Activated CD4-positive, CD25-positive, alpha-beta regulatory T cell treated with anti-CD3 and anti-CD28 coated beads, Interleukin-2, amount 50 U/mL, for 16 hours (primary cell): ENCODE measurements at places on chromosomes 5 and 9.

DNA sequence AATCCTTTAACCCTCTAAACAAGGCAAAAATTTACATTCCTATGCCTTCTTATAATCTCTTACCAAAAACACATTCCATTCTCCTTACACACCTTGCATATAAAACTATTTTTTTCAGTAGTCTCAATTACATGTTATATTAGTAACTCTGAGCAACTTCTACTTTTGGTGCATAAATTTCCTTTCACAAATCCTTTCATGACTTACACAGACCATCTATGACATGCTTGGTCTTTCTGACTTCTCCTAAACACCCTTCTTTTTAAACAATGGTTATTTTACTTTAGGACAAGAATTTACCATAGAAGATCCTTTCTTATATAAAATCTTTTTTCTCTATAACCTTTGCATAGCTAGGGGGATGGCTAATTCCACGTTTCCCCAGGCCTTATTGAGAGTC is 208.0 kb upstream of the ARRDC3 start:
- DNase-seq = no peak

DNA sequence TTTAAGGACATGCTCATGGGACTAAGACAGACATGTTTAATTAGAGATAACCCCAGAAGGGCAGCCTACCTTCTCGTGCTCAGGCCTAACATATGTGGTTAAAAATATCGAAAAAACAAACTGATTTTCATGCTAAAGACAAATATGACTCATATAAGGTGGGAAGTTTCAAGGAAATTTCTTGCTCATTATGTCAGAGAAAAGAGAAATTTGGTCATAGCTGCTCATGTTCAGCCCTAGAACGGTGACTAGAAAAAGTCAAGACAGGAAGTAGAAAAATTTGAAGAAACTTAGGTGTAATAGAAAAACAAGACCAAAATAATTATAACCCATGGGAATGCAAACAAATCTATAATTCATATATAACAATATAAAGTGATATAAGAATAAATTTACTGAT is 120.6 kb downstream of the PRDM9 start:
- no peak for DNase-seq

GRCh38 chr9:27683181-27683580 is 109.9 kb upstream of the C9orf72 start:
- DNase-seq = no peak

DNA sequence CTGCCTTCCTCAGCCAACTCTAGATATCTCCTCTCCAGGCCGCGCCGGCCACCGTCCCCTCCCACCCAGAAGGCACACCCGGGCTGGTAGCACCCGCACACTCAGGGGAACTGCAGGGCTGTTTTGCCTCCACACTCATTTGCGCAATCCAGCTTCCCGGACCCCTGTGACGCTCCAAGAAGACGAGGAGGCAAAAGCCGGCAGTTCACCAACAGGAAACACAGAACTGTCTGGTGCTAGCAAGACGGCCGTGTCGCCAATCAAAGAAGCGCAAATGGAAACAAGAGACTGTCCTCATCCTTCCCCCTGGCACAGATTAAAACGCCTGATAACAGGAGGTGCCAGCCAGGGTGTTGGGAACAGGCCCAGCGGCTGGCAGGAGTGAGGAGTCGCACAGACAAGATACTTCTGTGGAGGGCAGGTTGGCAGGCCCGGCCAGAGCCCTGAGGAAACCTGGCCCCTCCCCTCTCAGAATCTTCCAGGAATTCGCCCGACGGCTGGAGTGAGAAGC is 7.8 kb downstream of the AGPAT2 start:
- no peak for DNase-seq

DNA sequence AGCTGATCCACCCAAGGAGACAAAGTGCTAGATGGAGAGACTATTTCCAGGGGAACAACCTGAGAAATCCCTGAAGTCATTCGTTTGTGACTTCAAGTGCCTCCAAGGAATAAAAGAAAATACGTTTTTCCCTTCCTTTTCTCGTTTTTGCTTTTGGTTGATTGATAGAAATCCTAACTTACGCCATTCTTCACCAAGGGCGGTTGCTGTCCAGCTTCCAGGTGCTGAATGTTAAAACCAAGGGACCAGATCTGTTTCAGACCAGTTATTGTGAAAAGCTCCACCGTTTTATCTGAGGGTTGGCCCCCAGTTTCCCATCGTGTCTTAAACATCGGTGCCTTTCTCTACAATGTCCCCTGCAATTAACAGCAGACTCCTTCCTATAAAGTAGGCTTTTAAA is 600.7 kb upstream of the SGCD start:
- DNase-seq = no peak

GRCh38 chr9:115353681-115354080 is 235.7 kb upstream of the TNC start:
- DNase-seq = no peak

GRCh38 chr5:180380856-180381255 is 27.7 kb upstream of the GFPT2 start:
- DNase-seq = no peak

DNA sequence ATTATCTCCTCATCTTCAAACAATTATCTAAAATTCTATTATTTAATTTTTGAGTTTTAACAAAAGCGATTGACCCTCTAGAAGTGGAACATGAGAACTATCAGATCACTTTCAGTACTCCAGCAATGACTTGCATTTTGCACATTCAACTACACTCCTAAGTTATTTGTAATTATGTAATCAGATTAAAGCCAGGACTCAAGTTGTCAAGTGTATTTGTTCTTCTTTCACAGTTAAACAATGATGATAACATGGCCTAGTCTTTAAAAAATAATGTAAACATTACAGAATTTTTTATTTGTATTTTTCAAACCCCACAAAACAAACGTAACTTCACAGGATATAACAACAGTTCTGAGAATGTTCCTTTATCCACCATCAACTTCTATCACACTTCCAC is 2148.9 kb upstream of the ACO1 start:
- DNase-seq = no peak

GRCh38 chr9:101360647-101361046 is 24.2 kb downstream of the BAAT start:
- DNase-seq = no peak

- no peak for DNase-seq
These were observed 161.4 kb downstream of the SLIT3 start for GRCh38 chr5:169139480-169140050.

DNA sequence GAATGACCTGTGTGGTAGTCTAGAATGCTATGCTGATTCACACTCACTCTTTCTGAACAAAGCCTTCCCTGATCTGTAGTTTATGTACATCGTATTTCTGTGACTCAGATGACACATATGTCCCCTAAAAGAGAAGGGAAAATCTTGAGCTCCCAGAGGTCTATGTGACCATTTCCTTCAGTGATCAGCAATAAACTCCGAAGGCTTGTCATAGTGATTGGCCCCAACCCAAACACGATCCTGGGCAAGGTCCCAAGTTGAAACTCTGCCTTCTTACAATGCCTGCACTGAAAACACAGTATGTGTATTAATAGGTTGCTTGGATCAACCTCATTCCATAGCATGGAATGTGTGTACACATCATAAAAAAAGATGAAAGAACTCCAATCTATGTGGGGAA is 685.8 kb downstream of the MAT2B start:
- DNase-seq = no peak

DNA sequence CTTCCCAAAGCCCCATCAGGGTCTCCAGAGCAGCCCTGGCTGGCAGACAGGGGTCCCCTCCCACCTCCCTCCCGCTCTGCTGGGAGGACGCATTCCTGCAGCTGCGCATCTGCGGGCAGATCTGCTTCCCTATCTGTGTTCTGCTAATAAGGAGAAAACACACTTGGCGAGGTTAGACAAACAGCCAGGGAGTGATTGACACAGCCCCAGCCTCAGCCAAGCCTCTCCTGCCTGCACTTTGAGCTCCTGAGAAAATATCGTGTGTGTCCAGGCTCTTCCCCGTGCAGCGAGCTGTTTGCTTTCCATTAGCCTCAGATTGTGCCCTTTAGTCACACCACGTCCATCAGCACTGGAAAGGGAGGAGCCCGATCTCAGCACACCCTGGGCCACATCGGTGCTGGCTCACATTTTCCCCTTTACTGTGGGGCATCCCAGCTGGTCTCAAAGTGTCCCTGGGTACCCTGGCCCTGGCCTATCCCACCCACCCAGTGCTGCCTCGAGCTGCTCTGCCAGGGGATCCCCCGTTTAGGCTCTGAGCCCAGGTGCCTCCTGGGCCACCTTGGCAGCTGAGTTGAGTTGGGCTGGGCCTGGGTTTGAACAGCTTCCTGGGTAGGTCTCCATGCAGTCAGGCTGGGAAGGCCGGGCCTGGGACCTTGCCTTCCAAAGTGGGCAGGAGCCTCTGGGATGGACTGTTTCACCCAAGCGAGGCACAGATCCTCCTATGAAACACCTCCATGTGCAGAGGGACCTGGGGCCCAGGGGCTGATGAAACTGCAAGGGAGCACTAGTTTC is 61.1 kb downstream of the BARX1 start:
- DNase-seq = no peak

GRCh38 chr5:175668006-175668405 is 10.1 kb downstream of the HRH2 start:
- DNase-seq = no peak

DNA sequence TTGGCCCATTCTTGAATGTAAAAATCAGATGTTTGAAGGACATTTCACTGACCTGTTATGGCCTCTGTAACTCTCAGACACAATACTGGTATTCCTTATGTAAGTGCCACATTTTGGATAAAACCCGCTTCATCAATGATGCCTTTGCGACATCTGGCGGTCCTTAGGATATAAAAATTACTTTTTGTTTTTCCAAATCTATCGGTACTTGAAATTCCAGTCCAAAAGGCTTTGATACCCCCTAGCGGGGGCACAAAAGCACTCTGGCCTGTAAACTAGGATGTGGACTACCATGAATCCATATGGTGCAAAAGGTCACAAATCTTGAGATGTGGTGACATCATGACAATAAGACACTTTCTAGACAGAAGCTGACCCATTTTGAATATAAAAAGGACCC is 291.8 kb downstream of the KIAA0825 start:
- DNase-seq = no peak

- no peak for DNase-seq
These were observed 580 bp upstream of the DUSP1 start for GRCh38 chr5:172771439-172772111.

GRCh38 chr5:148825716-148826052 is 727 bp upstream of the ADRB2 start:
- no peak for DNase-seq

DNA sequence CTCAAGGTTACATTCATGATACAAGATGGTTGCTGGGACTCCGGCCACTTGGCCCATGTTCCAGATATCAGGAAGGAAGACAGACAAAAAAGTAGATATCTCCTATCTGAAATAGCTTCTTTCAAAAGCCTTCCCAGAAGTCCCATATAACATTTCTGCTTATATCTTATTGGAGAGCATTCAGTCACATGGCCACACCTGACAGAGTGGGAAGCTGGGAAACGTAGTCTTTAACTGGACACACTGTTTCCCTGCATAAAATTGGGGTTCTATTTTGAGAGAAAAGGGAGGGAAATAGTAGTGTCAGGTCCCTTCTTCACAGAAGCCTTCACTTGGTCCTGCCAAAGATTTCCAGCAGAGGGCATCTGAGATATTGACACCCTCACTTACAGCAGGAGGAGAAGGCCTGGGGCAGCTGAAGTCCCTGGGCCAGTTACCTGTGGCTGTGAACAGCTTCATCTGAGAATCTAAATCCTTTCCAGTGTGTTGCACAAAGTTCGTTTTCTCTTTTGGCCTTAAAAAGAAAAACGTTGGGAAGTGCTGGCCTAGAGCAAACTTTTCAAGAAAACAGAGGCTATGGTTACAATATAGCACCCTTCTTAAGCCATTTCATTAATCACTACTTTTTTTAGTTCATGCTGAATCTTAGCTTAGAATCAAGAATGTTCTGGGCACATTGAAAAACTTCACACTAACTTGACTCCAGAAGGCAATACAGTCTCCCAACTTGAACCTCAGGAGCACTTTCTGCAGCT is 33.5 kb downstream of the SPEF2 start:
- DNase-seq = peak; percentile 10

DNA sequence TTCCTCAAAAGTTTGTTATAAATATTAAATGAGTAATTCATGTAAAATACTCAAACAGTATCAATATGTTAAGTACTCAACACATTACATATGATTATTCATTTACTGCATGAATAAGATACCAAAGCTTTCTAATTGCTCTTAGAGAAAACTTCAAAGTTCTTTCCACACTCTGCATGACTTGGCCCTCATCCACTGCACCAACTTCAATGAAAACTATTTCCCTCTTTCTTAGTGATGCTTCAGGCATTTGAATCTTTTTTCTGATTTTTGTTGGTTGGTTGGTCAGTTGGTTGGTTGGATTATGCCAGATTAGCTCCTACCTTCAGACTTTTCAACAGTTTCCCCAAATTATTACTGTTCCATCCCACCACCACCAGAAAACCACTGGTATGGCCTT is 314.7 kb upstream of the RGMB start:
- no peak for DNase-seq

DNA sequence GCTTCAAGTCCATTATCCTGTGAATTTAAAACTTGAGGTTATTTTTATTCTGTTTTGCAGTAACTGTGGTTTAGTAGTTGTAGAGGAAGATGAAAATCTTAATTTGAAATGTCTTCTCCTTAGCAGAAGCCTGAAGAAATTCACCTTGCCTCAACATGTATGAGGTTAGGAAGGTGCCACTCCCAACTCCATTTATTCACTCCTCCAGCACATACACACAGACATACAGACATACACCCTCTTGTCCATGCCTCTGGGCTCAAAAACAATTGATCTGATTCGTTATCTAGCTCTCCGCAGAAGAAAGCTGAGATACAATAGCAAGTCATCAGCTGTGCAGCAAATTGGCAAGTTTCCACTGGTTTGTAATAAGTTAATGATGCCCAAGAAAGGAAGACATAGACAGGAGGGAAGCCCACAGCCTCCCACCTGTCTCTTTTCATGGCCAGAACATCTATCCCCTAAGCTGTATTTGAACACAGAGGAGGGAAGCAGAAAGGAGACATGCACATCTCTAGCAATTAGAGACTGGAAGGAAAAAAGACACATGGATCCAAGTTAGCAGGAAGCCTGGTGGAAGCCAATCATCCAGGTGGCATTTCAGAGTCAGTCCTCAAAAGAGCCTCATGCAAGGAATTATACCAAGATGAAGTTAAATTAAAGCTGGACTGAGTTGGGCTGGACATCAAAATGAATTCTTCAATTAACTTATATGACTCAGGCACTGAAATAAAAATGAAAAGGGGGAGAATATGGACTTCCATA is 257.9 kb downstream of the ASTN2 start:
- DNase-seq = no peak

- no peak for DNase-seq
These were observed 4.8 kb upstream of the CCDC187 start for GRCh38 chr9:136308702-136309053.

DNA sequence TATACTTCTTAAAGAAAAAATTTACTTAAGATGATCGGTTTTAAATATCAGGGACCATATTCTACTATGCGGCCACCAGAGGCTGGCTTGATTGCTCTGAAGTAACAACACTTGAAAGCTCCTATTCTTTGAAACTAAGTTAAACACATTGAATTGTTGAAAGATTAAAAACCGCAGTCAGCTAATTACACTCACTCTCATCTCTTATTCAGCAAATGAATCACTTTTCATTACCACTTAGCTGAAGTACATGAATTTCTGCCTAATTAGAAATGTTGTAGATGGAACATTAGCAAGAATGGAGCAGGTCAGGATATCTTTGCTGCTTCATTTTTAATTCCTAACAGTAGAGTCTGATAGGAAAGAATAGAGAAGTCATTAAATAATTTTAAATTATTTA is 42.3 kb downstream of the LSM11 start:
- DNase-seq = no peak

GRCh38 chr9:133576875-133577736 is 32.1 kb downstream of the FAM163B start:
- DNase-seq = no peak
